Amygdala (tissue), 56 donors: ENCODE measurements at places on chromosomes 3 and 15.

DNA sequence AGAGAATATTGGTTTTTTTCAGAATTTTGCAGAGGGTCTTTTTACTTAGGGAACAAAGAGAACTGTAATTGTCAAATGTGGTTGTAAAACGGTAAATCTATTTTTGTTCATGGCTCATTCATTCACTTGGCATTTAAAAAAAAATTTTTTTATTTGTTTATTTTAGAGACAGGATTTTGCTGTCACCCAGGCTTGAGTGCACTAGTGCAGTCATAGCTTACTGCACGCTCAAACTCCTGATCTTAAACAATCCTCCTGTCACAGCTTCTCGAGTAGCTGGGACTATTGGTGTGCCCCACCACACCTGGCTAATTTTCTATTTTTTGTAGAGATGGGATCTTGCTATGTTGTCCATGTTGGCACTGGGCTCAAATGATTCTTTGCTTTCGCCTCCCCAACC is 301.8 kb downstream of the LPP start:
- no peak for DNase-seq

GRCh38 chr3:182730675-182731042 is 62.6 kb upstream of the ATP11B start:
- DNase-seq, result no peak

DNA sequence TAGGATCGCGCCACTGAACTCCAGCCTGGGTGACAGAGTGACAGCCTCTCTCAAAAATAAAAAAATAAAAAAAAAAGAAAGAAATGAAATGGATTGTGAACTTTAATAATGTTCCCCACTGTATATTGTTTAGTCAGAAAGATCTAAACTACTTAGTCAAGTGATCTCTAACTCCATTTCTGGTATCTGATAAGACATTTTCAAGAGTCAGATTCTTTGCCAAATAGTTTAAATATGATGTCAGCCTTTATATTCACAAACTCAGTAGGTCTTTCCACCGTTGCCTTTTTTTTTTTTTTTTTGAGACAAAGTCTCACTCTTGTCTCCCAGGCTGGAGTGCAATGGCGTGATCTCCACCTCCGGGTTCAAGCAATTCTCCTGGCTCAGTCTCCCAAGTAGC is 29.0 kb upstream of the OSBPL11 start:
- DNase-seq, result no peak

DNA sequence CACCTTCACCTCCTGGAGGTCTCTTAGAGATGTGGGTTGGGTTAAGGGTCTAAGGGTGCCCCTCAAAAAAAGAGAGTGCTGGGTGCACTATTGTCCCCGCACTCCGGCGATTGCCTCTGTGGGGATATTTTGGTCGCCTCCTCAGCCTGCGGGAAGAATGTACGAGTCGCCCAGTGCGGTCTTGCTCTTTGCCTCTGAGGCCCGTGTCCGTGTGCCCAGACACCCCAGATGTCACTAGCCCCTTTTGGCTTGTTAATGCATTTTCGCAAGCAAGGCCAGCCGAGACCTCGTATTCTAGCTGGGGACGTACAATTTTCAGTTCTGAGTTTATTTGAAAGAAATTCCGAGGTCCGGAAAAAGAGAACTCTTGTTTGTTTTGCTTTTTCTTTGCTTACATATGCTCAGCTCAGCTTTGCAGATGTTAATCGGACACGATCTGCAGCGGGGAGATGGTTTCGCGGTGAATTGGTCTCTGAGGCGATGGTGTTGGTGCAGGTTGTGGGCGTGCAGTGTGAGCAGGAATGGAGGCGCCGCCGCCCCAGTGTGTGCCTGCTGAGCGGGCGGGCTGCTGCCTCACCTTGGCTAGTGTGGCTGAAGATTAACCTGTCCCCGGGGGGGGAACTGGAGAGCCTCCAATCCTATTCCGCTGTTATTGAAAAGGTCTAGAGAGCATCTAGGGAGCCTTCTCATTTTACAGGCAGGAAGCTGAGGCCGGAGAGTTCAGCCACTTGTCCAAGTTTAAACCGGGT is 1.4 kb downstream of the ST6GAL1 start:
- DNase-seq, result no peak

DNA sequence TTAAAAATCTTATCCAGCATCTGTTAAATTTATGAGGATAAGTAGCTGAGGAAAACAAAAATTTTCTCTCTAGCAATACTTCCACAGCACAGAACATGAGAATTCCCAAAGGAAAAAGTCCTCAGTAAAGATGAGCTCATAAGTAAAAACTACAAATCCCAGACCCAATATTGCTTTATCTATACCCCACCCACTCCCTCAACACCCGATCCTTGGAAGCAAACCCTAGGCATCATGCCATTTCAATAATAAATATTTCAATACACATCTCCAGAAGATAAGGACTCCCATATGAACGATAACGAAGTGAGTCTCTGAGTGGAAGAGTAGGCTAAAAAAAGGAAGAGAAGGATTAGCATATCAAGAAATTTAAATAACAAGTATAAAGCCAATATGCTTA is 8.3 kb upstream of the PRR20G start:
- DNase-seq, result no peak

DNA sequence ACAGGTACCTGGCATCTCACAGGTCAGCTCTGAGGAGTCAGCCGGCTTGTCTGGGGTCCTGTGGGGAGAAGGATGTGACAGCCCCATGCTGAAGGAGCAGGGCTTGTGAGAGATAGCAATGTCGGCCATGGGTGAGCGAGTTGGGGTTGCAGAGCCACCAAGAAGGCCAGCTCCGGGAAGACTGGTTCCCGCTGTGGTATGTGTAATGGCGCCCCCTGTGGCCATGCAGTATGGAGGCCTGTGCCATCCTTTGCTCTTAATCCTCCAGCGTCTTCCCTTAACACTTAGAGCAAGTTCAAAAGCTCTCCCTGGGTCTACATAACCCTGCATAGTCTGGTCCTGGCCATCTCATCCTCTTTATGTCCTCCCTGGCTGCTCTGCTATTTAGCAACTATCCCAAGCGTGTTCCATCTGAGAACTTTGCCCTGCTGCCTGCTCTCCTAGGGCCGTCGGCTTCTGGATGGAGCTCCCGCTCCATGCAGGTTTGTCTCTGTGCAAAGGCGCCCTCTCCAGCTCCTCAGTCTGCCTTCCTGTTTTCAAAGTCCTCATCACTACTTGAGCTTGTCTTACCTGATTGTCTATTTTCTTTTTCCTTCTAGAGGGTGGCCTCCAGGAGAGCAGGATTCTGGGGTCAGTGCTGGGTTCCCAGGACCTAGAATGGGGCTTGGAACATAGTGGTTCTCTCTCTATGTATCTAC is 40.8 kb upstream of the IQCF6 start:
- DNase-seq, result no peak

- DNase-seq, result no peak
These were observed 173.7 kb downstream of the B3GALNT1 start for GRCh38 chr3:160931474-160931873.

DNA sequence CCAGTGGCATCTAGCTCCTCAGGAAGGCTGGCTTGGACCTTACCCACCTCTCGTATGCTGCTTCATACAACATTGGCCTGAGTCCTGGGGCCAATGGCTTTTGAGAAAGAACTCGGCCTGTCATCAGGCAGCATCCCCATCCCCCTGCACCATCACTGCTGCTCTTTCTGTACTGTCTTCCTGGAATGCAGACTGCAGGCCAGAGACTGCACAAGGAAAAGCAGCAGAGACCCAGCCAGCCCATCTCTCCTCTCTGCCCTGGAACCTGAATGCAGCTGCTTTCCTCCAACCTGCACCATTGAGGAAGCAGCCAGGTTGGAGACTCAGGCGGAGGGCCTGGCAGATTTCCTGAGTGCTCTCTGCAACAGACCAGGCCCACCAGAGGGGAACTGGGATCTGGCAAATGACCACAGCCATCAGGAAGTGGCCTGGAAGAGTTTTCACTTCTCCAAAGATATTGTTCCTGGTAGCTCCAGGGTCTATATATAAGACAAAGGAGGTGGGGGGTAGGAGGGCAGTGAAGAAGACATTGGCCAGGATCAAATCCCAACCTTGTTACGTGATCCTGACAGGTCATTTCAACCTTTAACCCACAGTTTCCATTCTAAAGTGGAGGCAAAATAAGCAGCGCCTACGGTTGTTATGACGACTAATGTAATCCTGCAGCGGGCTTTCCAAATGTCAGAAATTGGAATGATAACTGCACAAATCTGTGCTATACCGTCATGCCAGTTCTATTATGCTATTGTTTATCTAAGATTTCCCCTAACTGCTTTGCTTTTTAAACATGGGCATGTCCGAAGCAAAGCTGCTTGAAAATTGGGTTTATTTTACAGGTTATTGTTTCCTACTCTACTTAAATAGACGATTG is 24.4 kb upstream of the RAB7A start:
- DNase-seq, result no peak

- no peak for DNase-seq
These were observed 82.7 kb upstream of the LRIG1 start for GRCh38 chr3:66583424-66584040.

GRCh38 chr3:122880624-122881023 is 85.8 kb downstream of the SLC49A4 start:
- DNase-seq, result no peak

- DNase-seq, result no peak
These were observed 5.6 kb downstream of the GALNT15 start for GRCh38 chr3:16179771-16180736.
